Fibroblast of skin of left biceps (primary cell): ENCODE measurements at places on chromosomes 1 and 21.

- no peak for DNase-seq
These were observed 17.9 kb downstream of the VWA5B1 start for GRCh38 chr1:20308569-20308968.

- DNase-seq, result no peak
These were observed 1.9 kb downstream of the PLCH2 start for GRCh38 chr1:2477791-2478499.

GRCh38 chr21:39037807-39038405, 145.3 kb downstream of the PSMG1 start:
- DNase-seq, result no peak

DNA sequence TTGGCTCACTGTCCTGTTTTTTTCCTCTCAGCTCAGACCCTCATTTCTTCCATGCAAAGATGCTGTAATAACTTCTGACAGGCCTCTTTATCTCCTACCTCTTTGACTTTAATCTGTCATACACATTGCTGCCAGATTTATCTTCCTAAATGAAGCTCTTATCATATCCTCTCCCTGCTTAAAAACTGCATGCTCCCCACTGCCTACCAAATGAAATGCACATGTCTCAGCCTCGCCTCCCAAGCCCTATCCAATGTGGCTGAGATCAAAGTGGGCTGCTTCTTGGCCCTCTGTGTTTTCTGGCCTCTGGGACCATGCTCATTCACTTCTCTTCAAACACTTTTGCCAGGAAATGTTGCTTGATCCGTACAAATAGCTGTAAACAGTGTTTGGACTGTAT, 38.3 kb downstream of the IRF2BP2 start:
- no peak for DNase-seq

- no peak for DNase-seq
These were observed 25.5 kb downstream of the RGL1 start for GRCh38 chr1:183830389-183830788.

GRCh38 chr1:44565259-44565750, 109.0 kb downstream of the TMEM53 start:
- no peak for DNase-seq

GRCh38 chr1:219687779-219688178, 74.9 kb upstream of the ZC3H11B start:
- no peak for DNase-seq

GRCh38 chr1:65420590-65421350, at the start of the genes LEPR and LEPROT:
LEPR (plus strand) TSS chr1:65420668; CDS start chr1:65565566, 144,898 bp downstream.
LEPROT (plus strand) TSS chr1:65420668; CDS start chr1:65420725, 57 bp downstream.
- DNase-seq, result no peak

DNA sequence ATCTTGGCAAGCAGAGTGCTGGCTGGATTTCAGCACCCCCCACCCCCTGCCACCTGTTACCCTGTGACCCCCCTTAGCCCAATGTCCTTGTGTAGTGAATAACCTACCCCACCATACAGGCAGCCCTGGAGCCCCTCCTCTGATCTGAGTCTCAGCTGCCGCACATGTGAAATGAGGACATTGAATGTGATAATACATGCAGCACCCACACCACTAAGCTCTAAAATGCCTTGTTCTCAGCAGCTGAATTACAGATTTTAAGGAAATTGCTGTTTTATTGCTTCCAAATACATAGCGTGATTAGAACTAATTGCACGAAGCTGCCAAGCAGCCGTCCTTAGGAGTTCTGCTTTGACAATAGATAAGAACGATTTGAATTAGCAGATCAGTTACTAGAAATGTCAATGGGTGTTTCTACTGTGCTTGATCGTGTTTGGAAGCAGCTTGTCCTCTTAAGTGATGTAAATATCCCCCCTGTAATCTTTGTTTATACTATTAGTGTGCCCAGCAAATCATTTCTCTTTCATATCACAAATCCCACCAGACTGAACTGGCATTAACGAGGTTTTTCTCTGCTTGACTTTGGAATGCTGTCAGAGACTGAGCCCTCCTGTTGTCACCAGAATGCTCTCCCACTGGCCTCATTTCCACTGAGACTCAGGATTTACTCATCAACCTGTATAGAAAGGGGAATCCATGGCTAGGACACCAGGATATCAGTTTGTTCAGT, 4.9 kb downstream of the SLAMF8 start:
- DNase-seq, result no peak

GRCh38 chr1:36351227-36351977, 28.0 kb upstream of the EVA1B start:
- DNase-seq, result peak; percentile 38

DNA sequence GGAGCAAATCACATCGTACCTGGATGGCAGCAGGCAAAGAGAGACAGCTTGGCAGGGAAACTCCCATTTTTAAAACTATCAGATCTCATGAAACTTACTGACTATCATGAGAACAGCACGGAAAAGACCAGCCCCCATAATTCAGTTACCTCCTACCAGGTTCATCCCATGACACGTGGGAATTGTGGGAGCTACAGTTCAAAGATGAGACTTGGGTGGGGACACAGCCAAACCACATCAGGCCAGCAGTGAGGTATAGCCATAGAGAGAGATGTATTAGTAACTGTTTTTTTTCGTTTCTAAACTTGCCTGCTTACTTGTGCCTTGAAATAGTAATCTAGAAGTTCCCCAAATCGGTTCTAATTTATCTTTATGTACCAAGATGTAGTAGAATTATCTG, 48.9 kb downstream of the AK4 start:
- DNase-seq, result no peak
